LoVo (cell line): ENCODE measurements at places on chromosomes 16 and 17.

- no peak for DNase-seq
Measured at GRCh38 chr16:79185711-79186110, 414.8 kb downstream of the MAF start.

DNA sequence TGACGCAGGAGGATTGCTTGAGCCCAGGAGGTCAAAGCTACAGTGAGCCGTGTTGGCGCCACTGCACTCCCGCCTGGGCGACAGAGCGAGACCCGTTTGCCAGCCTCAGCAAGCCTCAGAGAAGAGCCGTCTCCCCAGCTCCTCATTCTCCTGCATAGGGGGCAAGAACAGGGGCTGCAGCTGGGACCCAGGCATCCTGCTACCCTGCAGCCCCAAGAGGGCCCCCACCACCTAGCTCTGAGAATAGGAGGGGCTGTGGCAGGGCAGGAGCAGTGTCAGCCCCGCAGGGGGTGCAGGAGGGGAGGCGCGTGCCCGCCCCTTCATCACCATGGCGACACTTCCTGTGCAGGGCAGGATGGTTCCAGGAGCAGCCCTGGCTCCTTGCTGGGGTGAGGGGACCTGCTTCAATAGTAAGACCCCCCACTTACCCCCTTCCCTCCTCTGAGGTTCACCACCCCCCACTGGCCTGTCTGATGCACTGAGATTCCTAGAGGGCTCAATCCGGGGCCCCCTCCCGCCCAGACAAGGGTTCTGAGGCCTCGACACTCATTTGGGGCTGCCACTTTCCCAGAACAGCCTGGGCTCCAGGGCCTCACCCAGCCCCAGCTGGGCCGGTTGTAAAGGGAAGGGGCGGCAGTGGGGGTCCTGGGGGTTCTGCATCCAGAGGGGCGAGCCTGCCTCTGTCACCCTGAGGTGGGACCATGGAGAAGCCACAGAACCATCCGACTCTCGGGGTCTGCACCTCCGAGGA, 20.2 kb downstream of the VASN start:
- no peak for DNase-seq

GRCh38 chr16:79532785-79533184, 67.8 kb downstream of the MAF start:
- DNase-seq: no peak

- DNase-seq: no peak
Measured at GRCh38 chr17:2309338-2310154, 5.8 kb downstream of the SRR start.

DNA sequence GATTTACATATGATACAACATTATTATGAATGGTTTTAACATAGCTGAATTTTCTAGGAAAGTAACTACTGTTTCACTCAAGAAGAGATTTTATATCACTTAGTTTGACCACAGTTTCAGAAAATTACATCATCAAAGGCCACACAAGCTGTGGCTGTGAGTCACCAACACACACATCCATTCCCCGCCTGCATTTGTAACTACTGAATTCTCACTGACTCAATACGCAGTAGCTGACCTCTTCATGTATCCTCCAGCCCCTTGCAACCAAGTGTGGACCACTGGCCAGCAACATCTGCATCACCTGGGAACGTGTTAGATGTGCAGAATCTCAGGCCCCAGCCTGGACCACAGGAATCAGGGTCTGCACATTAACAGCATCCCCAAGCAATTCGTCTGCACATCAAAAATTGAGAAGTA, 197.6 kb downstream of the XYLT1 start:
- peak; percentile 83 for DNase-seq

DNA sequence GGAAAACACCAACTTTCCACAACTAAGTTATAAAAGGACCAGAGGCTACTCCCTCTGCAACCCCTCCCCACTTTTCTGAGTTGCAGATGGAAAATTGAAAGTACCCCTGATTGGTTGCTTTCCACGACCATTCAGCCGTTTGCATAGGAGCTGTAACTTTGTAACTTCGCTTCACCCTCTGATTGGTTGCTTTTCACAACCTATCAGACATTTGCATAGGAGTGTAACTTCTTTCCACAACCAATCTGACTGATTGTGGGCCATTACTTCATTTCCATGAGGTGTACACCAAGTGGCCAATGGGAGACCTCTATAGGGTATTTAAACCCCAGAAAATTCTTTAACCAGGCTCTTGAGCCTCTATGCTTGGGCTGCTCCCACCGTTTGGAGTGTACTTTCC, 644.1 kb downstream of the WWOX start:
- no peak for DNase-seq

DNA sequence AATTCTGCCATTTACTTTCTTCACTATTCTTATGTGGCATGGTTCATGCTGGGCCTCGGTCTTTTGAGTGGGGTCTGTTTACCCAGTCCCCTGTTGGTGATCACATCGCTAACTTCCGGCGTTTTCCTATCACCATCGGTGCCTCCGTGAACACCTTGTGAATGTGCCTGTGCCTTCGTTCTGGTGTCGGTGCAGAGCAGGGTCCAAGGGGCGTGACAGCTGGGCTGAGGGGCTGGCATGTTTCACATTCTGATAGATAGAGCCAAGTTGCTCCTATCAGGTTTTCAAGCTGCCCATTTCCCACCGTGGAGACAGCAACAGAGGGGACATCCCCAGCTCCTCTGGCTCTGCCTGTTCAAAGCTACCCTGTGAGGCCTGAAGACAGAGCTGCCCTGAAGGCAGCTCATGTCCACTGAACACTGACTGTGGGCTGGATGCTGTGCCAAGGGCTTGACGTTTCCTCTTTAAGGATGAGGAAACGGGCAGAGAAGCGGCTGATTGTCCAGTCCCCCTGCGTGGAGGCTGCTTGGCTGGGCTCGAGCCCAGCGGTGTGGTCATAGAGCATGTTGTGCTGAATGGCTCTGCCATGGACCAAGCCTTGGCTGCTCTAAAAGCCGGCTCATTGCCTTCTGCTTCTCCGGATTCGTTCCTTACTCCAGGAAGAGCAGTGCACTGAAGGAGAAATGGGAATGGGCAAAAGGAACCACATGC, 17.0 kb downstream of the DHODH start:
- no peak for DNase-seq

DNA sequence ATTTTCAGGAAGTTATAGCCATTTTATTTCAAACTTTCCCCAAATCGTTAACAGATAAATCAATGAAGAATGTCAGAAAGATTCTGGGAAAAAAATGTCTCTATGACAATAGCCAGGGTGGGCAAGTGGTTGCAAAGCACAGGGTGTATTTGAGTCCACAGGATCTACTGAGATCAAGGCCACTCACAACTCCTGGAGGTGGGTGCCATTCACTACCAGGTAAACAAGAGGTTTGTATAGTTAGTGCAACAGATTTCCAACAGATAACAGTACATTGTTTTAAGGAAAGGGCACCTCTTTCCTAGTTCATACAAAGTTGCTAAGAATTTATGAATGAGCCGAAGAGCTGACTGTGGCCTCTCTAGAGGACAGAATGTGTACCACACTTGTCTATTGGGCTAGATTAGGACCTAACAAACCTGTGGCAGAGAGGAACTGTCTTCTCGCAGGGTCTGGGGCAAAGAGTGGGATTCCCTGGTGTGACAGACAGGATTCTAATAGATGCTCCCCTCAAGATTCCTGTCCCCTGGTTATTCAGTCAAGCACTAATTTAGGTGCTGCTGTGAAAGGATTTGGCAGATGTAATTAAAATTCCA, 52.0 kb upstream of the ZNF629 start:
- DNase-seq: no peak

DNA sequence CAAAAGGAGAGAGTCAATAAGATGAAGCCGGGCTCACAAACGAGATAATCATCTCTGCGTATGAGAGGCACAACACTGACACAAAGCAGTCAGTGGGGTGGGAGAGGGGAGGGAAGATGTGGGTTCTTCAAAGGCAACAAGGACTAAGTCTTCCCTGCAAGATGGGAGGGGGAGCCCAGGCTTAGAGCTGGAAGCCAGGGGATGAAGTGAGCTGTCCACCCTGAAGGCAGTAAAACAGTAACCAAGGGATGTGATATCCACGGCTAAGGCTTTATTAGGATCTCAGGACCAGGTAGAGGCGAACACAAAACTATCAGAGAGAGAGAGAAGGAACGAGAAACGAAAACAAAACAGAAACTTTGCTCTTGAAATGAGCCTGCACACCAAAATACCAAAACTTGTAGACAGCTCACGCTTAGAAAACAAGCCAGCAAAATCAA, 115.9 kb downstream of the DYNLRB2 start:
- no peak for DNase-seq

GRCh38 chr17:559551-560431, 154.8 kb downstream of the VPS53 start:
- DNase-seq: no peak

- peak; percentile 21 for DNase-seq
Measured at GRCh38 chr17:81237591-81238489, 1.0 kb downstream of the TEPSIN start.

- no peak for DNase-seq
Measured at GRCh38 chr16:29011112-29011511, 26.3 kb downstream of the LAT start.

GRCh38 chr16:81263470-81264220, 25.2 kb downstream of the BCO1 start:
- DNase-seq: no peak

- no peak for DNase-seq
Measured at GRCh38 chr17:54277868-54278267, 455.1 kb downstream of the KIF2B start.

GRCh38 chr16:16108759-16109158, 114.5 kb downstream of the ABCC6 start:
- DNase-seq: no peak

GRCh38 chr16:13158427-13158826, 257.0 kb downstream of the SHISA9 start:
- no peak for DNase-seq

GRCh38 chr17:28131599-28131998, 89.1 kb downstream of the NLK start:
- no peak for DNase-seq

DNA sequence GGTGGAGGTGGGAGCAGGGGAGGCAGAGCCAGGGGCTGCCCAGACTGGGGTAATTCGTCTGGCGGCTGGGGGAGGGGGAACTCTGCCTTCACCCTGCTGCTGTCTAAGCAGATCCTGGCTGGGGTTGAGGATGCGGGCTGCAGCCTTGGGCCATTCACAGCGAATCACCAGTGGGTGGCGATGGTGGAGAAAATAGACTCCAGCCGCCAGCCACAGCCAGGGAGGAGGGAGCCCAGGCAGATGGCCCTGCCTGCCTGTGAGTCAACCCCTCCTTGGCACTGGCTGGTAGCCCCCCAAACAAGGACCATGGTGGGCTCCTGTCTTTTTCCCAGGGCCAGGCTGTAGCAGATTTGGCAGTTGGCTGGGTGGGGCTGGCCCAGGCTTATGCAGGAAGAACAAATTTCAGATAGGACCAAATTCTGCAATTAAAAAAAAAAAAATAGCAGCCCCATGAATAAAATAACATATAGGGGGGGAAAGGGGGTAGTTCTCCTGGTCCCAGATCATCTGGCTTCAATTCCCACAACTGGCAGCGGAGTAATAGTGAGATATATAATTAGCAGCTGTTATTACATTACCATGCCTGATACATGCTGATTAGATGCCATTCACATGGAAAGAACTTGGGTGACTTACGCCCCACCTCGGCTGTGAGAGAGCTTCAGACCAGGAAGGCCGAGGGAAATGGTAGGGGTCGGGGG, 41.5 kb upstream of the CDH5 start:
- DNase-seq: no peak

GRCh38 chr17:82517230-82517865, 2.2 kb upstream of the FOXK2 start:
- no peak for DNase-seq

GRCh38 chr16:80197741-80198201, 343.0 kb upstream of the DYNLRB2 start:
- peak; percentile 20 for DNase-seq

- DNase-seq: no peak
Measured at GRCh38 chr17:1164935-1165556, 14.7 kb downstream of the ABR start.

GRCh38 chr16:20339744-20340143, 12.4 kb upstream of the GP2 start:
- no peak for DNase-seq

DNA sequence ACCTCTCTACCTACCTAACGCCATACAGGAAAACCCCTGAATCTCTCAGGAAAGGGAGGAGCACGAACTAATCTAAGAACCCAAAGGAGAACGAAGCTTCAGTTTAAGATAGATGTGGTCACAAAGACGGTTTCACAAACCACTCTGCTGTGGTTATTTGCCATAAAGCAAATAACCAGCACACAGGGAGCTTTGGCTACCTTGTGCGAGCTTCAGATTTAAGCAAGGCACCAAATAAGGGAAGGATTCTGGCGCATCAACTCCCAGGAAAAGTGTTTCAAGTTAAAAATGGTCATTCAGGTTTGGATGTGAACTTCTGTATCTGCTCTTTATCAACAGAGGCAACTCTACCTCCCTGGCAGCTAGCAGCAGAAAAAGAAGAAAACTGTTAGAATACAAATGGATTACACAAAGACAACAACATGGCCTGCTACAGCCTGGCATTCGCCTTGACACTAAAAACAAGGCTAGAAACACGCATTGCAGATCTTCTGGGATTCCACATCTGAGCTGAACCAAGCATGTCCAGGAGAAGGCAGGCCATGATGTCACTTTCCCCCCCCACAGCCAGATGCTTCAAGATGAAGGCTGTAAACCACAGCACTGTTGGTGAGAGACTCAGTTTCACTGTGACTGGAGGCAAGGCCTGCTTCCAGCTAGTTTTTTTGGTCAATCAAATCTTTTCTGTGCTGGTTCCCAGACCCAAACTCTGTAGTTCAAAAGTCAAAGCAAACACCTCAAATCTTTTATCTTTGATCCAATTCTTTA, 43.6 kb downstream of the SMG6 start:
- no peak for DNase-seq

GRCh38 chr17:48456589-48456988, 26.6 kb upstream of the SKAP1 start:
- DNase-seq: peak; percentile 58

GRCh38 chr17:1190751-1191331, 11.1 kb upstream of the ABR start:
- no peak for DNase-seq

GRCh38 chr16:61480250-61480649, 556.0 kb downstream of the CDH8 start:
- no peak for DNase-seq

GRCh38 chr17:15453246-15453645, 14.2 kb downstream of the CDRT4 start:
- no peak for DNase-seq

GRCh38 chr16:89090669-89091426, 2.8 kb upstream of the ACSF3 start:
- DNase-seq: no peak

DNA sequence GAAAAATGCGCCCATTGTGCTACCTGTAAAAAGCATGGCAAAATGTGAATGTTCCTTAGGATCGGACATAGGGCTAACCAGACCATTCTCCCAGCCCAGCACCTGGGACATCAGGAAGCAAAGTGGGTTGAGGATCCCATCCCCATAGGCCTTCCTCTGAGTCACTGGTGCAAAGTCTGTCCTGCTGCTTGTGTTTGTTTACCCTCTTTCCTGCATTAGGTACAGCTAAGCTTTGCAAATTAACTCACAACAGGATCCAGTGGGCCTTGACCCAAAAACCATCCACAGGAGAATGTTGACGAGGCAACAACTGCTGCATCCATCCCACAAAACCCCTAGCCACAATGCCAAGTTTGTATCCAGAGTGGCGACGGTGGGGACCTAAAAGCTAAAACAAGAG, 106.2 kb downstream of the GRIN2A start:
- no peak for DNase-seq

- peak; percentile 57 for DNase-seq
Measured at GRCh38 chr17:60139438-60140285, 10.1 kb upstream of the CA4 start.

GRCh38 chr17:73104450-73104849, 12.0 kb upstream of the SLC39A11 start:
- no peak for DNase-seq

- DNase-seq: peak; percentile 31
Measured at GRCh38 chr16:9258423-9259051, 167.1 kb downstream of the HAPSTR1 start.
